ENCODE measurements at places on chromosomes 5 and 9.

DNA sequence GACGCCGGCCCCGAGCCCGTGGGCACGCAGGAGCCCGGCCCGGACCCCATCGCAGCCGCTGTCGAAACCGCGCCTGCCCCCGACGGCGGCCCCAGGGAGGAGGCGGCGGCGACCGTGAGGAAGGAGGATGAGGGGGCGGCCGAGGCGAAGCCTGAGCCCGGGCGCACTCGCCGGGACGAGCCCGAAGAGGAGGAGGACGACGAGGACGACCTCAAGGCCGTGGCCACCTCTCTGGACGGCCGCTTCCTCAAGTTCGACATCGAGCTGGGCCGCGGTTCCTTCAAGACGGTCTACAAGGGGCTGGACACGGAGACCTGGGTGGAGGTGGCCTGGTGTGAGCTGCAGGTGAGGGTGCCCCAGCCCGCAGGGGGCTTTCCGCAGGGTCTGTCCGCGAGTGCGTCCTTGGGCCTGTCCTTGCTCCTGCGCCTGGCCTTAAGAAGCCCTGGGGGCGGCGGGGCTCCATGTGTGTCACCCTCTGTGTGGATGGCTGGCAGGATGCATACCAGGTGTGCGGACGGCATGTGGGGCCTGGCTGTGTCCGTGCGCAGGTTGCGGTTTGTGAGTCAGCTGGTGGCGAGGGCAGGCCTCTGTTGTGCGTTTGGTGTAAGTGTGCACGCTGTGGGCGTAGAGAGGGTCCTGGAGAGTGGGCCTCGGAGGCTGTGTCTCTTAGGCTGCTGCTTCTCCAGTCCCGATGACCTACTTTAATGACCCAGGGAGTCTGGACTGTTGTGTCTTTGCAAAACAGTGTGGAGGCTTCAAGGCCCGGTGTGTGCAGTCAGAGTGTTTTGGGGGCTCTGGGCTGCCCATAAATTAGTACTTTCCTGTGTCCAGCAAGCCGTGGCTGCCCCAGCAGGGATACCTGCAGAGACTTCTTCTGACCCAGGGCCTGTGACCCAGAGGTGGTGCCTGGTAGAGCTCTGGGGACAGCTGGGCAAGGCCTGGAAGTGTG lies 1.6 kb downstream of the WNK2 start:
- no peak for DNase-seq

- no peak for DNase-seq
Measured at GRCh38 chr9:21904776-21905175, 89.4 kb downstream of the CDKN2A start.

DNA sequence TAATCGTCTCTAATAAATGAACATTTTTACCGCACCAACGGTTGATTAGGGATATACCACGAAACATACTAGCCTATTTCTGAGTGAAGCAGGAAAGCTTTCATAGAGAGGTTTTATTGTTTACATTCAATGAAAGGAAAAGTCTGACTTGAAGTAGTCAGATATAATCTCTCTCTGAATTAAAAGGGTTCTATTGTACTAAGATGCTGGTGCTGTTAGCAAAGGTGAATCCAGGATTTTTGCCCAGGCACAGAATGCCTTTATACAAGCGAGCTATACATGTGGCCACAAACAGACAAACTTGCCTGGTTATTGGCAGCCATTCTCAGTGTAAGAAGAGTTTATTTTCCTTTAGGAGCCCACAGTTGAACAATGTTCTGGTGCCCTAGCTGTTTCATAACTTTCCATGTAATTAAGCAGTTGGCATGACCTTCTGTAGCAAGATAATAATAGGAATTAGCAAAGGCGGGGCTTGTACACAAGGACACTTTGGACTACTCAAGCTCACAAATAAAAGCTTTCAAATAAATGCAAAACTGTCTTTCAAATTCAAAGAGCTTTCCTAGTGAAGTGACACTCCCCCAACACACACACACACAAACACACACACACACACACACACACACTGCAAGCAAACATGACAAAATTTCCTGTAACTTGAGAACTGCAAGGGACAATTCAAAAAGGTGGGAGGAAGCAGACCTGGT lies 198.7 kb upstream of the MAP3K1 start:
- no peak for DNase-seq

GRCh38 chr9:116198344-116198743 lies 44.8 kb downstream of the PAPPA start:
- DNase-seq = no peak

DNA sequence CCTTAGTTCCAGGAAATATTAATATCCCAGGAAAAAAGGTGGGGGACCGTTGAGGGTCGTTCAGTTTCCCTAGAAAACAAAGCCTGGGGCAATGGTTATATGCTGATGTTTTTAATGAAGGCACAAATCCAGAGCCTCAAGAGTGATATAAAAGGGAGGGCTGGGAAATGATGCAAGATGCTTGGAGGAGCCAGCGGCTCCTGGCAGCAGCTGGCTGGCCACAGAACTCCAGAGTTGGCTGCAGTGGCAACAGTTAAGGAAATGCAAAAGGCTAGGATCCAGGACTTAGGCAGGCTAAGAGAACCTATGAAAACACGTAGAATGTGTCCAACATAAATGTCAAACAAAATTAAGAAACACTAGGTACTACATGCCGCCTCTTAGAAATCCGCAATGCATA lies 31.0 kb upstream of the B4GALT1 start:
- no peak for DNase-seq

- DNase-seq = no peak
Measured at GRCh38 chr5:61678966-61679365, 346.9 kb downstream of the ZSWIM6 start.

GRCh38 chr5:2499917-2500316 lies 251.6 kb downstream of the IRX2 start:
- DNase-seq = no peak

DNA sequence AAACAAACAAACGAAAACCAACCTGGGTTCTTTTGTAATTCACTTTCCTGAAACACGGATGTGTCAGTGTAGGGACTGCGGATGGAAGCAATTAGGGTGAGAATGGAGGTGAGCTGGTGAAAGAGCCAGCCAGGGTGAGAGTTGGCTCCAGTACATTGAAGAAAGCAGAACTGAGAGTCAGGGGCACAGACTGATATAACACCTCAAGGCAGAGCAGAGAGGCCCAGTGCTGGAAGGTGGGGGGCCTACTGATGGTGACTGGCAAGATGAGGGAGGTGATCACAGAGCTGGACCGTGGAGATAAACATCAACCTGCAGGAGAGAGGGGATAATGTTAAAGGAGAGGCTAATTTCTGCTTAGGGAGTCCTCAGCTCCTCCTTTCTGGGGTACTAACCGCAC lies 221.1 kb downstream of the MAN2A1 start:
- DNase-seq = no peak

GRCh38 chr5:58455066-58455465 lies 4.8 kb downstream of the PLK2 start:
- no peak for DNase-seq

DNA sequence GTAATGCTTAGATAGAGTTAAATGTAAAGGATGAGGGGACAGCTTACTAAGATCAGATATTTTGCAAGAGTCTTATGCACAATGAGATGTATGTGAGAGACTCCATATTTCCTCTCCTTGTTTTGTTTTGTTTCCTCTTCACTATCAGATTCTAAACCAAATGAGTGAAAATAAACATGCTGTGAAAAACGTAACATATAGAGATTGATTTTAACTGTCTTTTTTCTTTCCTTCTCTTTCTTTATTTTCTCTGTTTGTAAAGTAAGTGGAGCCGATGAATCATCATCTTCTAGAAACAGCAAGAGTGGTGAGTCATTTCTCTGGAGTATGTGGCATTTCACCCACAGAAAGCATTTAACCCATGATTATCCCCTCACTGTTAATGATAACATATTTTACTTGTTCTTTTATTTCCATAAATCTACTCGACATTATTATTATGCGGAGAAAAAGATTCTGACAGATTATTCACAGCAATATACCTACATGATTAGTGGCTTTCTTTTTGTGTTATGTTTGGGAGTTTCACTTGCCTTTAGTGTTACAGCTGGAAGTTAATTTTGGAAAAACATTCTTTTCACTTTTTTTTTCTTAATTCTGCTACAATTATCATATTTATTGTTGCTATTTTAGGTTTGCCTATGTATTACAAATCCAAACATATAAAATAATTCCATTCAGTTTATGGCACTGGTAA lies 2.1 kb upstream of the ANXA1 start:
- DNase-seq = no peak

GRCh38 chr9:1100945-1101344 lies 50.8 kb downstream of the DMRT2 start:
- no peak for DNase-seq

GRCh38 chr5:57824047-57824446 lies 341.4 kb upstream of the ACTBL2 start:
- no peak for DNase-seq

DNA sequence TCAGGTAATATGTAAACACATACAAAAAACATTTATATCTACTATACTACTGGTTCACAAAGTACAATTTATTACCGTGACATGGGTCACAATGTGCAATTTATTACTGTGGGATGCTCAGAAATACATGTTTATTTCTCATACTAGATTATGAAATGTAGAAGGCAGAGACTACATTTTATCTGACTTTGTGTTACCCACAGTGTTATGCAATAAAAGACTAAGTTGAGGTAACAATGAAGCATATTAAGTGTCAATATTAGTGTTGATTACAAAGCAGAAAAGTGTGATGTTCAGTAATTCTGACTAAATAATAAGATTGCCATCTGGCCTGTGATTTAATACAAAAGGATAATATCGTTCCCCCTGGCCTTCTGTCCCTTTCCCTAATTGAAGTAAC lies 42.4 kb downstream of the CPLANE1 start:
- DNase-seq = no peak

- no peak for DNase-seq
Measured at GRCh38 chr9:113026200-113026599, 14.2 kb upstream of the ZNF883 start.

DNA sequence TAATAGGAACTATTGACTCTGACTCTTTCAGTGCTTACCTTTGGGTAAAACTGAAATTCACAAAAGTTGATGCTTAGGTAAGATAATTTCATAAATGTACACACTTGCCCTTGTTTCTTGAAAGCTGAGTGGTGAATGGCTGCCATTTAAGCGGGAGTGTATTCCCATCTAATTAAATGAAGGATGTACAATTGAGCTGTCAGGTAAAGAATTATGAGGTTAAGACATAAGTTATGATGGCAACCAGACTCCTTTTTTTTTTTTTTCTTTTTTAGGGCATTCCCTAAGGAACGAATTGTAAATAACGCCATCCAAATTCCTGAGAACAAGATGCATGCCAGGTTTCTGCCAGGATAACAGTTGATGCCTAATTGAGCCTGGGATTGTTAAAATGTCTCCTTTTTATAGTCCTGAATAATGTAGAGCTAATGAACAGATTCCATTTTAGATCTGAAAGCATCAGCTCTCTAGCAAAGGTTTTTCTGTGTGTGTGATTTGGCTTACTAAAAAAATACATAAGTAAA lies 199.7 kb downstream of the ISL1 start:
- DNase-seq = no peak

- no peak for DNase-seq
Measured at GRCh38 chr9:1890816-1891215, 124.3 kb upstream of the SMARCA2 start.

DNA sequence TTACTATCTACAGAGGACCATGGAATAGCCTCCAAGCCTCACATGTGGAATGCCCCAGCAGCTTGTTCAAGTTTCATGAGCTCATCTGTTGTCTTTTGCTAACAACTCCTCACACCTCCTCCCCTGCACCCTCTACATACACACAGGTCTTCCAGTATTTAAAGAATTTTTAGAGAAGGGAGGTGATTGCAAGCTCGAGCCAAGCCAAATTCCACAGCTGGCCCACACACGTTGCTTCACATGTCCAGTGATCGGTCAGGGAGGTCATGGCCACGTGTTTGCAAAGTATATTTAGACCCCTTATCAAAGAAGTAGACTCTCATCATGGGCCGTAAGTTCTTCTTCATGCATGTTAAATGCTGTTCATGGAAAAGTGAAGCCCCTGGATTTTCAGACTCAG lies 281.7 kb downstream of the OSTF1 start:
- no peak for DNase-seq

GRCh38 chr5:179343719-179344430 lies 1.4 kb downstream of the ADAMTS2 start:
- DNase-seq = no peak

GRCh38 chr5:122996091-122996490 lies 40.4 kb downstream of the PPIC start:
- no peak for DNase-seq

DNA sequence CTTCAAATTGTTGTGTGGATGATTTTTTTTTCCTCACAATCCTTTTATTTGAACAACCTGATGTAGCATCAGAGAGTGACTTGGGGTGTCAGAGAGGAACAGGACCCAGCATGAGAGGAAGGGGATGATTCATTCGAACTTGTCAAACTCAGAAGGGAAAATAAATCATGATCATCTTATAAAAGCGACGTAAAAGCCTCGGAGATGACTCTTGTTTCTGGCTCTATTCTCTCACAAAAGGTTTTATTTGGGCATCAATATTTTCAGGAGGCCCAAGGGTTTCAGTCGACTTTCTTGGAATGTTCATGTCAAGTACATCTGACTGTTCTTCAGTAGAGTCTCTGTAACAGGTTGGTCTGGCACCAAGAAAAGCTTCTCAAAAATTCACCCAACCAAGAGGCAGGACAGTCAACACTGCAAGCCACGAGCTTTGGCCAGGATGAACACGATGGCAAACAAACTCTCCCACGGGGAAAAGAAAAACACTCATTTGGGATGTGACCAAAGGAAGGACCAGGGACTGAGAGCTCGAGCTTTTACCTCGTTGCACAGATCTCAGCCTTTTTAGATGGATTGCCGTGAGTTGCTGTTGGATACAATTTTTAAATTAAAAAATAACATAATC lies 55.1 kb downstream of the ANKH start:
- DNase-seq = no peak

DNA sequence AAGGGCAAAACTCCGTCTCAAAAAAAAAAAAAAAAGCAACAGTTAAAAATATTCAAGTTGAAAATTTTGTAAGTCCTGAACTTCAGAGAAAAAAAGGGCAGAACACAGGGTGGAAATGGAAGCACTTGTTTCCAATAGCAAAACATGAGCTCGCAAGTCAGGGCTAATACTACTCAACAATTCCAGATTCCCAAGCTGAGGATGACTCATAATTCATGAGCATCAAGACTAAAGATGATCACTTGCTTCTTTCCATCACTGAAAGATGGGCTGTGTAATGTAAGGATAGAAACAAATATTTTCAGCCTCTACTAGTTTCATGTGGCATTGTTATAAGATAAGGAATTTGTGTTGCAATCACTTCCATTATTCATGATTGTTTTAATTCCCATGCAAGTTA lies 33.5 kb upstream of the FST start:
- no peak for DNase-seq

GRCh38 chr5:53357439-53357838 lies 123.0 kb upstream of the FST start:
- DNase-seq = no peak
